ENCODE measurements at places on chromosomes 4 and X.

DNA sequence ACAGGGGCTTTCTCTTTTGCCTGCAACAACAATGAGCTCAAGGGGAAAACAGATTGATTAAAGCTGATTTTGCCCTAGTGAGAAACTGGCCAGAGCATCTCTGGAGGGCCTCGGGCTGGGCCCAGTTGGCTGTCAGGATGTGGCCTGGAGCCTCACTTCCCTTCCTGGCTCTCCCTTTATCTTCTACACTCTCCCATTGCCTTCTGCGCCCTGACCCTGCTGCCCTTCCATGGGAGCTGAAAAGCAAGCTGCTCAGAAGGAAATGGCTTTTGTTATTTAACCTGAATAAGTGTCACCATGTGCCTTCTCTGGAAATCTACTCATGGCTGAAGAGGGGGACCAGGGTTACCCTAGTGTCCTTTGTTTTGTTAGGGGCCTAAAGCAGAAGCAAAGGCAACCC is 43.8 kb downstream of the NHSL2 start:
- DNase-seq = no peak

DNA sequence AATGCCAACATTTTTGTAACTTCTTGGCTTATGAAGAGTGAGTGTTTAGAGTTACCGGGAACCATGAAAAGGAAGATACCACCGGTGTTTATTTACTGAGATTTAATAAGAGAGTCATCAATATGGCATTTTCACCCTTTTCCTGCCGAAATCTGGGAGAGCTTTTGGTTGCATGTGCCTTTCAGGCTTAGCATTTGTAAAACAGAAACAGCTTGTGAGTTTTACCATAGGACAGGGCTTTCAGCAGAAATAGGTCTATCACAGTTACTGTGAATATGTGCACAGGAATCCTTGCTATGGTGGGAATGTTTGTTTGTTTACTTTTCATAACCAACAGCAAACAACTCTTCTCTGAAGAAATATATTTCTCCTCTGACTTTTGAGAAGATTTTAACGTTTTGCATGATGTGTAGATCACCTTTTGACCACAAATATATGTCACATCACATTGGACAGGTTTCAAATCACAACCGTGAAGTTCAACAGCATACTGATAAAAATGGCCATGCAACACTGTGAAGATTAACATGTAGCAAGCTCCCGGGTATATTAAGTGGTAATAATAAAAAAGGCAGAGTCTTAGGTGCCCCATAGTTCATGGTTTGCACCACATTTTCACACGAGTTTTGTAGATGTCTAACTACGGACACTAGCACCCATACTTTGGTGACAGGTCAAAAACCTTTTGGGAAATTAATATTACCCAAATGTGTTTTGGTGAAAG is 21.3 kb downstream of the ARHGAP24 start:
- no peak for DNase-seq

- peak; percentile 2 for DNase-seq
These were observed 240.8 kb downstream of the STK32B start for GRCh38 chr4:5292101-5292500.

GRCh38 chr4:5804656-5805055 is 88.2 kb downstream of the CRMP1 start:
- no peak for DNase-seq

DNA sequence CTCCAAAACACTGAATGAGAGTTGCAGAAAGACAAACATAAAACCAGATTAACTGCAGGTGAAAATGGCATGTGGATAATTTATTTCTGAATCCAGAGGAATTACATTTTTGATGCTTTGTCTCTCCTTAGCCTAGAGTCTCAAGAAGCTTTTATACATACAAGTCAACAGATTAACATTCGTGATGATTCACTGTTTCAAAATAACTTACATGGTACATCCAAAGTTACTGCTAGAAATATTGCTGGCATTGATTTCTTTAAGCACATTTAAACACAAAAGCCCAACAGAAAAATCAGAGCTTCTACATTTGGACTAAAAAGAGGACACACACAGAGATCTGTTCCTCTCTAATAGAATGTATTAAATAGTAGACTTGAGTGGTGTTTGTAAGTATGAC is 105.6 kb downstream of the AMELX start:
- no peak for DNase-seq

- DNase-seq = no peak
These were observed 165.0 kb downstream of the RAPGEF2 start for GRCh38 chr4:159267869-159268285.
